ENCODE measurements at places on chromosomes 13 and 19.

DNA sequence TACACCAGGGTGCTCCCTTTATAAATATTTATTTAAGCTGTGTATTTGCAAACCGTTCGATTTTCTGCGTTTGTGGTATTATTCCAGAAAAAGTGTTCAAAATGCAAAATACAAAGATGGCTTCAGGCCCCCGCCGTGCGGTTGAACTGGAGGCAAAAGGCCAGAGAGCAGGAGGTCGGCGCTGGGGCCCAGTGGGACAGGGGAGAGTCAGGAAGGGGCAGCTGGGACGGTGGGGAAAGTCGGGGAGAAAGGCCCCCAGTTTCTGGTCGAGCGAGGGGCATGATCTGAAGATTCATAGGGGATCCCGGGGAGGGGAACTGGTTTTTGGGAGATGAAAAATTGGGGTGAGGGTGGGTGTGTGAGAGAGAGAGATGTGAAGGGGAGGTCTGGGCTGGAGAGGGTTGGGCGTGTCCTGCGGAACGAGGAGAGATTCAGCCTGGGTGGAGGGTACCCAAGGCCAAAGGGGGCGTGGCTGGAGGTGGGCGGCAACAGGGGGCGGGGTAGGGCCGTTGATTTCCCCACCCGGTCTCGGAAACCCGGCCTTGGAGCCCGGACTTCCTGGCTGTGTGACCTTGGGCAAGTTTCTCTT lies 678 bp downstream of the ISOC2 start:
- peak; percentile 87 for DNase-seq

DNA sequence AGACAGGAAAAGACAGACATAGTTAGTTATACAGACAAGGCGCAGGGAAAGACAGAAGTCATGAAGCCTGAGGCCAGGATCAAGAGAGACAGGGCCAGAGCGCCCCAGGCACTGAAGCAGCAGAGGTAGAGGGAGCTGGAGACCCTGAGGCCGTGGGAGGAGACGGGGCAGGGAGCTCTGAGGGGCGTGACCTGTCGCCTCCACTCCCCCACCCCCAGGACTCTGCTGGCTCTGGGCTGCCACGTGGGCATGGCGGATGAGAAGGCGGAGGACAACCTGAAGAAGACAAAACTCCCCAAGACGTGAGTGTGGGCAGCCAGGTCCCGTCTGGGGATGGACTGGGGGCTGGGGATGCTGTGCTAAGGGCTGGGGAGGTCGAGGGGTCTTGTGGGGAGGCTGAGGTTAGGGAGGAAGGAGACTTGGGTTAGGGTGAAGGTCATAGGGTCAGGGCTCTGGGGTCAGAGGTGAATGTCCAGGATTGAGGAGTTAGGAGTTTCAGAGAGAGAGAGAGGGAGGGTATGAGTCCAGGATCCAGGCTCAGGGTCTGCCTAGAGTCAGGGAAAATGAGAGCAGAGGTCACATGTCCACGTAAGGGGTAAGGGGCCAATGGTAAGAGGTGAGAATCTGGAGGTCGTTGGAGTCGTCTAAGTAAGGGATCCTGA lies 31.1 kb downstream of the RYR1 start:
- no peak for DNase-seq

DNA sequence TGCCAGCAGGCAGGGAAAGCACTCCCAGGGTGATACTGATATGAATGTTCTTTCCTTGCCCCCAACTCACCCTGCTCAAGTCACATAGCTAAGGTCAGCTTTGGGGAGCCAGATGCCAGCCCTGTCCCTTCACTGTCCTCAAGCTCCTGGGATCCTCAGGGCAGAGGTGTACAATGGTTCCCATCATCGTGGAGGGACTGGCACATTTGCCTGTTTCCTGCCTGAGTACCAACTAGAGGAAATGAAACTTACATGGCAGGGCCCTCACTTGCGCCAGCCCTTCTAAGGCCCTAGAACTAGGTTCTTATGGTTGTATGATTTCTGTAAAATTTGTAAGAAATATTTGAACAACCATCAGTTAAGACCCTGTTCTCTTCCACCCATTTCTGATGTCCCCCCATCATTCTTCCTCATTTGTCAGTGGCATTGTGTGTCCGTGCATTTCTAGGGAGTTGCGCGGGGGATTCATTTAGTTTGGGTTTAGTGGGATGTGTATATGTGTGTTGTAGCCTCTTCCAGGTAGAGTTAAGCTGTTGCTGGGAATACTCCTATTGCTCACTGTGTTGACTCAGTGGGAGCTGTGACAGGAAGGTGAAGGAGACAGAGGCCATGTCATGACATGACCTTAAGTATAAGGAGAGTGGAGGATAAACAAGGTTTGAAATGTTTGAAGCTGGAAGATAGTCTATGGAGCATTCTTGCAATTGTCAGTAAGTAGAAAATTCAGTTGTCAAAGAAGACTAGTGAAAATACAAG lies 41.3 kb upstream of the RCBTB2 start:
- DNase-seq: peak; percentile 4

DNA sequence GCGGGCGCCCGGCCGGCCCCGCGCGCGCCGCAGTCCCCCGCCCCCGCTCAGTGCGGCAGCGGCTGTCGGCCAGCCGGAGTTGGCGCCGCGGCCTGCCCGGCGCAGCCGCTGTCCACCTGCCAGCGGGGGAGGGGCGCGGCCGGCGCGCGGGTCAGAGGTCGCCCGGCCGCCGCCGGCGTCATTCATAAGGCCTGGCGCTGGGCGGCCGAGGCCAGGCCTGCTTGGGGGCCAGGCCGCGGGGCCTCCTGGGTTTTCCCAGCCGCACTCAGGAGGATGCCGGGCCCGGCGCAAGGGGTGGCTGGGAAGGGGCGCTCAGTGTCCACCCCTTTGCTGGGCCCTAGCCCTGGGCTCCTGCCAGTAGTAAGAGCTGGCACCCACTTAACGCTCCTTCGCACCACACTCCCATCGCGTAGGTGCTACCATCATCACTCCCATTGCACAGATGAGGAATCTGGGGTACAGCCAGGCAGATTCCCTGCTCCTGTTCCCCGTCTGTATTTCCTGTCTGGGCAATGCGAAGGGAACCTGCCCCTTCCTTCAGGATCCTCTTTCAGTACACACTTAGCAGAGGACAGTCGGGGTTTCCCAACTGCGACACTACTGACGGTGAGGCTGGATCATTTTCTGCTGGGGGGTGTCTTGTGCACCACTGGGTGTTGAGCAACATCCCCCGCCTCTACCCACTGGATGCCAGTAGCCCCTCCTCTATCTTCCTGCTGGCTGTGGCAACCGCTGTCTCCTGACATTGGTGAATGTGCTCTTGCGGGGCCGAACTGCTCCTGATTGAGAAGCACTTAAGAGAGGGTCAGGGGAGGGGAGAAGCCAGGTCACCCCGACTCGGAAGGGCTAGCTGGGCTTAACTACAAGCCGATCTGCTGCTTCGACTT lies 846 bp upstream of the PRKACA start:
- DNase-seq: peak; percentile 78

GRCh38 chr19:47758443-47758804 lies 13.1 kb downstream of the NOP53 start:
- no peak for DNase-seq

GRCh38 chr13:107450431-107450830 lies 764.9 kb downstream of the LIG4 start:
- no peak for DNase-seq

- peak; percentile 54 for DNase-seq
These were observed 15.4 kb upstream of the PRR19 start for GRCh38 chr19:42286349-42287016.

DNA sequence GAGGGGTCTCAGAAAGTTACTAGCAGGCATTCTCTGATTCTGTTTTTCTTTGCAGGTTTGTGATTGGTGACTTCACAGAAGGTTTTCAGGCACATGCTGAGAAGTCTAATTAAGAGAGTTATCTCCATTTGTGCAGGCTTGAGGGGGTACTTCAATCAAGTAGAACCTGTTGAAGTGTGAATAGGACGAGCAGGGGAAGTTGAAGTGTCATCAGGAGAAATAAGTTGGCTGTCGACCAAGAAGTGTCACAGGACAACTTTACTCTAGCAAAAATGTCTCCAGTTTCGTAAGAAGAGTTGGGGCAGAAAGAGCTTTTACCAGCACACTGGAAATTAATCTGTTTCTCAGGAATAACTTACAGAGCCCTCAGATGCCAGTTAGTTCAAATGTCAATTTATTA lies 576.5 kb upstream of the SLITRK5 start:
- no peak for DNase-seq

GRCh38 chr19:38683393-38684077 lies 36.1 kb downstream of the ACTN4 start:
- no peak for DNase-seq

GRCh38 chr13:25468325-25469168 lies 96.8 kb downstream of the ATP8A2 start:
- no peak for DNase-seq

GRCh38 chr19:15299568-15300409 lies 32.5 kb downstream of the BRD4 start:
- DNase-seq: no peak

DNA sequence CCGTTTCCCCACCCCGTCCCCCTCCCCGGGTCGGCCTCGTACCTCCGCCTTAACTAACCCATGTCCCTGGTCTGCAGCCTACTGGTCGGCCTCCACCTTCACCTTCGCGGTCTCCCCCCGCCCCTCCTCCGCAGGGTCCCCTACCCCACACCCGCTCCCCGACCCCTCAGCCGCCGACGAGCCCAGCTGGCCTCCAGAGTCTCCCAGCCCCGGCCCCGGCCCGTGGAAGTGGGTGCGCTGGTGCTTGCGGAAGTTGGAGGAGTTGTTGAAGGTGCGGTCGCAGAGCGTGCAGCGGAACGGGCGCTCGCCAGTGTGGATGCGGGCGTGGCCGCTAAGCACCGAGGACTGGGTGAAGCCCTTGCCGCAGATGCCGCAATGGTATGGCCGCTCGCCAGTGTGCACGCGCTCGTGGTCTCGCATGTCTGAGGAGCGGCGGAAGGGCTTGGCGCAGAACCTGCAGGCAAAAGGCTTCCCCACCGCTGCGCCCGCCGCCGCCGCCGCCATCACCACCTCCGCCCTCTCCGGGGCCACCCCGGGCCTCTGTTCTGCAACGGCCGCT lies 2.6 kb downstream of the ZNF784 start:
- DNase-seq: no peak
